Stimulated activated CD4-positive, alpha-beta T cell treated with anti-CD3 and anti-CD28 coated beads, Interleukin-1b, Interleukin-23, amount 100 ng/mL, for 24 hours (primary cell): ENCODE measurements at places on chromosomes 16 and 17.

DNA sequence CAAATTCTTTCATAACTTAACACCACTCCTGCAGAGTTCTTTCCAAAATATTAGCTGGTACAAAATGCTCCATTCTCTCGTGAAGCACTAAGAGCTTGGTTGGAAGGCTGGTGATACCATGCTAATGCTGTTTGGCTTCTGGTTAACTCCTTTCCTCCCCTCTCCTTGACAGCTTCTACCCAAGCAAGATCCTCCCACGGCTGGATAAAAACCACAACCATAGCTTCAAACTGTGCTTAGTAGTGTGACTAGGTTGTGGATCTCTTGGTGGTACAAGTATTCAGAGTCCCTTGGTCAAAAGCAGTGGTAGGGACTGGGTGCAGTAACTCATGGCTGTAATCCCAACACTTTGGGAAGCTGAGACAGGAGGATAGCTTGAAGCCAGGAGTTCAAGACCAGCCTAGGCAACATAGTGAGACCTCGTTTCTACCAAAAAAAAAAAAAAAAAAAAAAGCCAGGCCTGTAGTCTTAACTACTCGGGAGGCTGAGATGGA is 2.3 kb downstream of the PHAF1 start:
- no peak for DNase-seq

GRCh38 chr16:72092832-72093447 is 480 bp downstream of the TXNL4B start:
- no peak for DNase-seq

GRCh38 chr17:21165922-21166594 is 39.3 kb downstream of the DHRS7B start:
- no peak for DNase-seq

DNA sequence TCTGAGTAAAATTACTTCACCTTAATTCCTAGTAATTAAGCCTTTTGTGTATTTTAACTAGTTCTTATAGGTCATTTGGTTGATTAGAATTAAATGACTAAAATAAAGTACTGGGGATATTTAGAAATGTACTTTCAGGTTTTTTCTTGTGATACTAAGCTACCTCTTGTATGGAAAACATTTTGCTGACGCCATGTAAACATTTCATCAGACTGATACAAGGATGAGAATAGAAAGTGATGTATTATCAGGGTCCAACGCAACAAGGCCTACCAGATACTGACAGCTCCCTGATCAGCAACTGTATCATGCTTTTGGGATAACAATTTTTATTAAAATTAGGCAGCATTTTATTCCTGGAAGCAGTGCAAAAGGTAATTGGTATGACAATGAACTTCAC is 1.7 kb downstream of the SMARCE1 start:
- DNase-seq = no peak

GRCh38 chr17:73984941-73985340 is 218.5 kb upstream of the RPL38 start:
- DNase-seq = no peak

GRCh38 chr17:71710816-71711215 is 410.0 kb upstream of the SOX9 start:
- no peak for DNase-seq

DNA sequence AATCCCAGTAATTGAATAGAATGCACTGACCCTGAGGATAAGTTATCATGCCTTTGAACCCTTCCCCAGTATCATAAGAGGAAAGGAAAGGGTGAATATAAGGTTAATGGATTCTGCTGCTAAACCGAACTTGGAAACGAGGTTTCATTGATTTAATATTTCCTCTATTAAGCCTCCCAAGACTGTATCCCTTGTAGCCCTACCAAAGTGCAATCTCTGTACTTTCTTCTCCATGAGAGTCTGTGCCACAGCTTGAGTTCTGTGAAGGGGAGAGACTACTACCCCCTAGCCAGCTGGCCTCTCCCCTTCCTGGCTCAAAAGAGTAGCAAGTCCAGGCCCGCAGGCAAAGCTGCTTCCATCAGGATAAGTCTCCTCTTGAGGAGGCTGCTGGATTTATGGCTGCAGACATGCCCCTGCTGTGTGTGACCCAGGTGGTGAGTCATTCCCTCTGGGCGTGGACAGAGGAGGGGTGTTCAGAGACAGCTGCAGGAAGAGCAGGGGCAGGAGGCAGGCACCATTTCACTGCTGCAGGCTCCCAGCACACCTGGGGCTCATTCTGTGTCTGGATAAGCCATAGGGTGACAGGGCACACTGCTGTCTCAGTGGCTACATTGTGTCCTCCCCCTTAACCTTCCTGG is 58.4 kb downstream of the TOM1L2 start:
- peak; percentile 18 for DNase-seq

- DNase-seq = no peak
Observed at GRCh38 chr17:3049705-3050295, 13.6 kb downstream of the OR1D5 start.

- no peak for DNase-seq
Observed at GRCh38 chr16:67666032-67666551, 458 bp downstream of the ENKD1 start.

DNA sequence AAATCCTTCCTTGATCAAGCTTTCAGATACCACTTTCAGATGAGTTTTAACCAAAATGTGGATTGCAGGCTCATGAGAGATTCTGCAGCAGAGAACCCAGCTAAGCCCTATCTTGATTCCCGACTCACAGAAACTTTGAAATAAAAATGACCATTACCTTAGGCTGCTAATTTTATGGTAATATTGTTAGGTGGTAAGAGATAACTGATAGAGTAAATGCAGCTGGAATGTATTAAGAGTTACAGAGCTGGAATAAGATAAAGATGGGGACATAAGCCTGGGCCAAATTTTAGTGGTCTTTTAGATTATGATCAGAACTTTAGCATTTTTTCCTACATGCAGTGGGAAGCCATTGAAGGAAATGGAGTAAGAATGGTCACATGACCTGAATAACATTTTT is 1074.0 kb downstream of the CDH11 start:
- no peak for DNase-seq

DNA sequence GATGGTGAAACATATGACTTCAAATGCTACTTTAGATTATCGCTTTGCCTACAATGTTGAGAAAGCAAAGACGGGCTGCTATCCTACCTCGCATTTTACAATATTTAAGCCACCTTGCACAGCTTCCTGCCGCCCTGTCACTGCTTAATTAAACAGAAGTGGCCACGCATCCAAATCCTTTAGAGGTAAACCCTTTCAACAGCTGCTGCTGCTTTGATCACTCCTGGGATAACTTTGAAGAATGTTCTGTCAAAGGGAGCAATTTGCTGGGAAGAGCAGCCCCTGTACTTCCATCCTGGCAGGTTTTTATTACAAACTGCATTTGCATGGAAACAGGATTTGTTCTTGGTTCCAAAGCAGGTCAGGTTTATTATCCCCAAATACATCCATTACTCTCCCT is 24.2 kb upstream of the SSTR2 start:
- DNase-seq = no peak

GRCh38 chr17:50793007-50793406 is 25.7 kb upstream of the ANKRD40CL start:
- no peak for DNase-seq
